ENCODE measurements at places on chromosomes 4 and X.

DNA sequence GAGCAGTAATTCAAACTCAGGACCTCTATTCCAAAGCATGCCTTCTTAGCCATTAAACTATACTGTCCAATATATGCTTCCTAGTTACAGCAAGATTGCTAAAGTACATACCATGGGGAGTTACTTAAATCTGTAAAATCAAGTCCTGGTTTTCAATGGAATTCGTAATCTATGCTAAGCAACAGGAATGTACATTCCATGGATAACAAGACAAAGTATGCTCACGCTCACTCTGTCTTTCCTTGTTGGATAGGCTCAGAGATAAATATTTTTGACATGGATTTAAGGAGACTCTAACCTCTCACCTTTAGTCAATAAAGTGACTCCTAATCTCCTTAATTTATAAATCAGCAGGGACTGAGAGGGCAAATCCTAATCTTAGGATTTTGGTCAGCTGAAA is 47.3 kb upstream of the STK26 start:
- no peaks in the 10 kb centered on the region for H3K27me3 ChIP-seq
- no peaks in the 10 kb centered on the region for H3K4me1 ChIP-seq
- no peak overlapping the region for H3K4me3 ChIP-seq
- no peak overlapping the region for H3K27ac ChIP-seq
- no peaks in the 10 kb centered on the region for H3K36me3 ChIP-seq
- no peak for DNase-seq

- no peak overlapping the region for H3K27ac ChIP-seq
- H3K4me1 ChIP-seq = peaks cover 7% of the 10 kb centered on the region
- H3K27me3 ChIP-seq = no peaks in the 10 kb centered on the region
- H3K4me3 ChIP-seq = no peak overlapping the region
- DNase-seq = no peak
These were observed 169.2 kb upstream of the RBPJ start for GRCh38 chr4:26151615-26152014.

GRCh38 chrX:15616531-15616930 is 15.8 kb upstream of the ACE2 start:
- H3K27me3 ChIP-seq = no peaks in the 10 kb centered on the region
- no peaks in the 10 kb centered on the region for H3K4me1 ChIP-seq
- no peak for DNase-seq
- H3K27ac ChIP-seq = no peak overlapping the region

GRCh38 chr4:76960014-76960413 is 10.5 kb downstream of the SEPTIN11 start:
- no peak for DNase-seq
- no peak overlapping the region for H3K4me3 ChIP-seq
- peaks cover 77% of the 10 kb centered on the region for H3K36me3 ChIP-seq
- H3K27ac ChIP-seq = no peak overlapping the region
- no peaks in the 10 kb centered on the region for H3K27me3 ChIP-seq

- no peak overlapping the region for H3K4me3 ChIP-seq
- H3K36me3 ChIP-seq = no peaks in the 10 kb centered on the region
- peaks cover 32% of the 10 kb centered on the region for H3K4me1 ChIP-seq
- peak overlapping the region; percentile 78 for H3K27ac ChIP-seq
- peak; percentile 57 for DNase-seq
- no peaks in the 10 kb centered on the region for H3K27me3 ChIP-seq
These were observed 19.9 kb downstream of the ABCG2 start for GRCh38 chr4:88138561-88138960.

DNA sequence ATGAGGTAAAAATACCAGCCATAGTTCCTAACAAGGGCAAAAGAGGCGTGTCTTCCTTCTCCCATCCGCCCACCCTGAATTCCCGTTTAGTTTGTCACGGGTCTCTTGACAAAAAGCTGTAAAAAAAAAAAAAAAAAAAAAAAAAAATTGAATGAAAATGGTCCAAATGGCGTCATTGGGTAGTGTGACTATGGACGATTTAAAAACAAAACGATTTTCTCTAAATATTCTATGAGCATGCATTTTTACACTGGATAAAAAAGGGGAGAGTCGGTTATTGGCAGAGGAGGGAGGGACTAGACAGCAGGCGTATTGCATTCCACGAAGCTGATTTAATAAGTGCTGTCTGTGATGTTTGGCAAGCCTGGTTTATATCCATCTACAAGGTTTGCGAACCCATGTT is at the start of gene FAM133A:
FAM133A (plus strand) TSS at position 338 of the 403 bp plus-strand sequence. CDS start 35,214 bp downstream, outside the sequence.
- H3K27ac ChIP-seq = no peak within 1 kb of the TSS
- DNase-seq = no peak
- H3K4me1 ChIP-seq = no peaks in the 10 kb centered on the region
- H3K27me3 ChIP-seq = no peaks in the 10 kb centered on the region

DNA sequence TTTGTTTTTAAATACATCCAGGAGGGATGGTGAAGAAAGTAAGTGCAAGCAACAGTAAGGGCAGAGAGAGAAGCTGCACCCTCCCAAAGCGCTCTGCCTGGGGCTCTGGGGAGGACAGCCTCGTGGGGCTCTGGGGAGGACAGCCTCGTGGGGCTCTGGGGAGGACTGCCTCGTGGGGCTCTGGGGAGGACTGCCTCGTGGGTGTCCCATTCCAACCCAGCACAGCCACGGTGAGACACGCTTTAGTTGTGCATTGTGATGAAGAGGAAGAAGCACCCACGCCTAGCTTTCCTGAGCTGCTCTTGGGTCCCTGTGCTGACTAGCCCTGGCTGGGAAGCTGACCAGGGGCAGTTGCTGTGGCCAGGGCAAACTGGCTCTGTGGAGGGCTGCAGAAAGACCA is 43.1 kb upstream of the SLC25A4 start:
- H3K27ac ChIP-seq = no peak overlapping the region
- H3K36me3 ChIP-seq = no peaks in the 10 kb centered on the region
- peaks cover 19% of the 10 kb centered on the region for H3K27me3 ChIP-seq

DNA sequence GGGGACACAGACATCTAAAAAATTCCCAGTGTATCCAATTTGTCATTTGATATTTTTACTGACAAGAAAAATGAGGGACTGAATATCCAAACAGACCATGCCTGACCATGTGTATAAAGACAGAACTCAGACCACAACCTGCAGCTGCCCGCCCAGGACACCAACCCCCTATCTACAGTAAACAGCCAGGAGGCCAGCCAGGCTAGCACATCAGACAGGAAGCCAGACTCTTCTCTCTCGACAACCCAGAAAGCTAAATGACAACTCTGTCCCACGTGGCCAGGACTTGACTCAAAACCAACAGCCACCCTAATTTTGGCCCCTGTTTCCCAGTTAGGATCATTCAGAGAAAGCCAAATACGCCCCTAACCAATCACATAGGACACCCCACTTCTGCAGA is 15.1 kb downstream of the AFAP1 start:
- H3K4me1 ChIP-seq = peaks cover 40% of the 10 kb centered on the region
- H3K27me3 ChIP-seq = no peaks in the 10 kb centered on the region
- peak; percentile 82 for DNase-seq
- peaks cover 5% of the 10 kb centered on the region for H3K36me3 ChIP-seq

GRCh38 chr4:99071159-99071558 is 17.4 kb downstream of the ADH5 start:
- no peak overlapping the region for H3K4me3 ChIP-seq
- H3K27me3 ChIP-seq = no peaks in the 10 kb centered on the region
- no peak overlapping the region for H3K27ac ChIP-seq
- DNase-seq = no peak

GRCh38 chrX:136143711-136144110 is 3.6 kb upstream of the FHL1 start:
- no peak overlapping the region for H3K27ac ChIP-seq
- H3K27me3 ChIP-seq = no peaks in the 10 kb centered on the region
- no peak for DNase-seq

DNA sequence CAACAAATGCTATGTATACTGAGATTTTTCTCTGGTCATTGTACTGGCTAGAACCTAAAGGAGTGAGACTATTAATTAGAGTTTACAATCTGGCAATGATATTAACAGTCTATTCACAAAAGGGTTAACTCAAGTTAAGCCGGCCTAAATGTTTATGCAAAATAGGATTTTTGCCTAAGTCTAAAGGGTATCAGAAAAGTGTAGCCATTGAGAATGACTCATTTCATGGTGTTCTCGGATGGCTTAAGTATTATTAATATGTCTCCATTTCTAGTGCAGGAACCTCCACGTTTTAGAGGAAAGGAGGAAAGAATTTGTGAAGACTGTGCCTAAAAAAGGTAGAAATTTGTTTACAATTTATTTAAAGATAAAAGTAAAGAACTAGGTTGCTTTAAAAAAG is 29.8 kb downstream of the DYNLT3 start:
- no peaks in the 10 kb centered on the region for H3K36me3 ChIP-seq
- no peak overlapping the region for H3K27ac ChIP-seq
- H3K4me3 ChIP-seq = no peak overlapping the region
- H3K27me3 ChIP-seq = no peaks in the 10 kb centered on the region

DNA sequence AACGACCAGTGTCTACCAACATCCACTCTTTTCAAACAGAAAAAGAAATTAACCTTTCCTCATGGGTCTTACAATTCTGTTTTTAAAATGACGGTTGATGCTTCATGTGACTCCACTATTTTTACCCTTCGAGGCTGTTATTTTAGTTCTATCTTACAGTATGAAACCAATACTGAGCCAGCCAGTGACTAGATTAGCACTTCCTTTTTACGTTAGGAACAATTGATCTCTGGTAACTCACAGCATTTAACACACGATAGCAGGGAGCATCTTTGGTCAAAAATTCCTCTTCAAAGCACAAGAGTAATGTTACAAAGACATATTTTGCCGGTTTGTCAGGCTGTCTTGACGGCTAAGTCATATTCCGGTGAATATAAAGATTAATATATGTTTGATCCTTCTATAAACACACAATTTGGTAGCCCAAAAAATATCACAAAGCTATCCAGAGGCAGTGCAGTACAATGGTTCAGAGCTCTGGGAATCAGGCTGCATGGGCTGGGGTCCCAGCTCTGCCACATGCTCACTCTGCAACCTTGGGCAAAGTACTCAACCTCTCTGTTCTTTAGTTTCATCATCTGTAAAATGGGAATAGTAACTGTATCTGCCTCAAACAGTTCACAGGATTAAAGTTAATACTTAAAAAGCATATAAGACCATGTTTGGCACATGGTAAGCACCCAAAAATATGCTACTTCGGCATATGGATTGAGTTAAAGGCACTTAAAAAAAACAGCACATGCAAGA is 62.9 kb upstream of the TXK start:
- no peak overlapping the region for H3K4me3 ChIP-seq
- no peak overlapping the region for H3K27ac ChIP-seq
- H3K36me3 ChIP-seq = no peaks in the 10 kb centered on the region

GRCh38 chrX:77658886-77659285 is 127.1 kb downstream of the ATRX start:
- DNase-seq = no peak
- no peaks in the 10 kb centered on the region for H3K27me3 ChIP-seq
- H3K27ac ChIP-seq = no peak overlapping the region
- H3K36me3 ChIP-seq = peaks cover 4% of the 10 kb centered on the region
- H3K4me3 ChIP-seq = no peak overlapping the region
- no peaks in the 10 kb centered on the region for H3K4me1 ChIP-seq

DNA sequence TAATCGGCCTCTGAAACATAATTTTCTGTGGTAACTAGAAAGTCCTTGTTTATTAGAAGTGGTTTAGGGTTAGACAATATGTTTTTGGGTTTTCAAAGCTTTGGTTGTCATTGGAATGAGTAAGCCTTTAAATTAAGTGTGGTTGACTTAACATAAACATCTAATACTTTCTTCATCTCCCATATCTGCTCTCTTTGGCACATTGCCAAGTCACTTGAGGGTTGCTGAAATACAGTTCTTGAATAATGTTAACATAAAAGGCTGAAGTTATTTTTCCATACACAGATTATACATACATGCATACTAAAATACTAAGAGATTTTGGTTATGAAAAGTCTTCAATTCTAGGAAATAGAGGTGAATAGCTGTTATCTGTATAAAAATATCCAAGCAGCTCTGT is 241.7 kb upstream of the BMP3 start:
- H3K27me3 ChIP-seq = no peaks in the 10 kb centered on the region
- H3K36me3 ChIP-seq = no peaks in the 10 kb centered on the region
- H3K4me3 ChIP-seq = no peak overlapping the region
- DNase-seq = no peak
- no peaks in the 10 kb centered on the region for H3K4me1 ChIP-seq
- no peak overlapping the region for H3K27ac ChIP-seq

DNA sequence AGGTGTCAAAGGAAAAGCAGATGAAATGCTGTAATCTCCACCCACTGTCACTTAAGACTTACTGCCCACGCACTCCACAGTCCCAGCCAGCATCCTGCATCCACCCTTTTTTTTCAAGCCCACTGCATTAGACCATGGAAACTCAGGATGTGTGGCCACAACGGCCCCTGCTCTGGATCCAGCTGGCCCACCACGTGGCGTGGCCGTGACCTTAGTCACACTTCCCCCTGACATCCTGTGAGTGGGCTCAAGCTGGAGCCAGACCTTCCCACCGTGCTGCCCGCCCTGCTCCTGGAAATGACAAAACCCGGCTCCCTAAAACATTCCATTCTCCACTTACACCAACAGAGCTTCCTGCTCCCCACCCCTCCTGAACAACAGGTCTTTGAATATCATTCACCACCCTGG is 588.3 kb upstream of the DIPK2B start:
- H3K4me3 ChIP-seq = no peak overlapping the region
- no peaks in the 10 kb centered on the region for H3K4me1 ChIP-seq
- H3K36me3 ChIP-seq = no peaks in the 10 kb centered on the region
- H3K27ac ChIP-seq = peak overlapping the region; percentile 25
- DNase-seq = peak; percentile 41

DNA sequence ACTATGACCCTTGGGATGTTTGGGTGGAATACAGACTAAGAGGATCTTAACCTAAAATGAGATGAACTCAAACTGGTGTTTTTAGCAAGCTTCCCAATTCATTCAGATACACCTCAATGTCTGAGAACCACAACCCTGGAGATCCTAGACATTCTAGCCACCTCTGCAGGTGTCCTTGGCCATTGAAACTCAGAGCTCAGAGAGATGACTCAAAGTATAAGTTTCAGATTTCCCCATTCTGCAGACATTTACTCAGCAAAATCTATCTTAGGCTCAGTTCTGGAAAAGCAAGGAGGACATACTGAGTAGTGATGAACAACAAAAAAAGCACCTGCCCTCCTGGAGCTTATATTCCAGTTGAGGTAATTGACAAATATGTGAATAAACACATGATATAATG is 47.8 kb downstream of the COMMD8 start:
- DNase-seq = no peak
- no peaks in the 10 kb centered on the region for H3K4me1 ChIP-seq
- H3K27me3 ChIP-seq = no peaks in the 10 kb centered on the region
- no peak overlapping the region for H3K4me3 ChIP-seq

- H3K4me1 ChIP-seq = no peaks in the 10 kb centered on the region
- no peak overlapping the region for H3K4me3 ChIP-seq
- no peaks in the 10 kb centered on the region for H3K27me3 ChIP-seq
- no peaks in the 10 kb centered on the region for H3K36me3 ChIP-seq
- H3K27ac ChIP-seq = no peak overlapping the region
These were observed 509.7 kb downstream of the SMARCA1 start for GRCh38 chrX:129013574-129013973.

DNA sequence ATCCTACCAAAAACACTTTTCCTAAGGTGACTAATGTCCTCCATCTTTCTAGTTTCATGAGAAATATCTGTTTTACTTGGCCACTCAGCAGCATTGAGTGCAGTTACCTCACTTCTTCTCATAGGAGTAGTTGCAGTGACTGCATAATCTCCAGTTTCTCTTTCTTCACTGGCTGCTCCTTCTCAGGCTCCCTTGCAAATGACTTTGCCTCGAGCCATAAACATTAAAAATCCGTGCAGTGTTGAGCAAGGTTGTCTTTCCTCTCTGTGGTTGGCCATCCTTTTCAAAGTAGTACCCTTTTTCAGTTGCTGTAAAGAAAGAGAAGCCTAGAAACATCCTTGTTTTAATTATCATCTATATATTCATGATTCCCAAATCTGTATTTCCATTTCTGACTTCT is 10.2 kb upstream of the PRKG2 start:
- no peak for DNase-seq
- no peaks in the 10 kb centered on the region for H3K36me3 ChIP-seq
- no peak overlapping the region for H3K27ac ChIP-seq
